SK-MEL-5 (cell line): ENCODE measurements at places on chromosomes 12 and 14.
A peak's percentile ranks its signal among the peaks of the same experiment; 100 is the strongest.

DNA sequence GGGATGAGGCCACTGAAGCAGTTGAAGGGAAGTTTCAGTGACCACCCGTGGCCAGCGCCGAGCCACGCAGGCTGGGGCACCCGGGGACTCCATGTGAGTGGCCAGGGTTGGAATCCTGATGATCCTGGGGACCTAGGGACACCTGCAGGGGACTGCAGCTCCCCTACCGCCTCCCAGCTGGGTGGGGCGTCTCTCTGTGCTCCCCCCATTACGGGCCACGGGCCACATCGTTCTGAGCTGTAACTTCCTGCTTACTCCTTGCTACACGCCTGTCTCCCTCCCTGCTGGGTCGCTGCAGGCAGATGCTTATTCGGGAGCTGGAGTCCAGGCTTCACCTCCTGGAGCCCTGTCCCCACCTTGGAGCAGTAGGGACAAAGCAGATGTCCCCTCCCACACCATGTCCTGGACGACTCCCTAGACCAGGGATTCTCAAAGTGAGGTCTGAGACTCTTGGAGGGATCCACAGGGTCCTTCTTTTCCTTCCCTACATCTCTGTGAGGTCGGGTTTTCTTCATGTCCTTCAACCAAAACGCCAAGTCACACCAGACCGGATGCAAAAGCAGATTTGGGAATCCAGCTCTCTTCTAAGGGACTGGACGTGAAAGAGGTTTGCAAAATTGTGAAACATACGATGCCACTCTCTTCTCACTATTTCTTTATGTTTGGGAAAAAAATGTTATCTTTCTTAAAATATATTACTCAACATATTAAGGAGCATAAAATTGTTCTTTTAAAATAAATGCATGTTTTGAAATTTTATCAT is 85.9 kb upstream of the NCOR2 start:
- no peak for DNase-seq

GRCh38 chr12:56657416-56658379 is 11.9 kb upstream of the ATP5F1B start:
- DNase-seq = no peak

DNA sequence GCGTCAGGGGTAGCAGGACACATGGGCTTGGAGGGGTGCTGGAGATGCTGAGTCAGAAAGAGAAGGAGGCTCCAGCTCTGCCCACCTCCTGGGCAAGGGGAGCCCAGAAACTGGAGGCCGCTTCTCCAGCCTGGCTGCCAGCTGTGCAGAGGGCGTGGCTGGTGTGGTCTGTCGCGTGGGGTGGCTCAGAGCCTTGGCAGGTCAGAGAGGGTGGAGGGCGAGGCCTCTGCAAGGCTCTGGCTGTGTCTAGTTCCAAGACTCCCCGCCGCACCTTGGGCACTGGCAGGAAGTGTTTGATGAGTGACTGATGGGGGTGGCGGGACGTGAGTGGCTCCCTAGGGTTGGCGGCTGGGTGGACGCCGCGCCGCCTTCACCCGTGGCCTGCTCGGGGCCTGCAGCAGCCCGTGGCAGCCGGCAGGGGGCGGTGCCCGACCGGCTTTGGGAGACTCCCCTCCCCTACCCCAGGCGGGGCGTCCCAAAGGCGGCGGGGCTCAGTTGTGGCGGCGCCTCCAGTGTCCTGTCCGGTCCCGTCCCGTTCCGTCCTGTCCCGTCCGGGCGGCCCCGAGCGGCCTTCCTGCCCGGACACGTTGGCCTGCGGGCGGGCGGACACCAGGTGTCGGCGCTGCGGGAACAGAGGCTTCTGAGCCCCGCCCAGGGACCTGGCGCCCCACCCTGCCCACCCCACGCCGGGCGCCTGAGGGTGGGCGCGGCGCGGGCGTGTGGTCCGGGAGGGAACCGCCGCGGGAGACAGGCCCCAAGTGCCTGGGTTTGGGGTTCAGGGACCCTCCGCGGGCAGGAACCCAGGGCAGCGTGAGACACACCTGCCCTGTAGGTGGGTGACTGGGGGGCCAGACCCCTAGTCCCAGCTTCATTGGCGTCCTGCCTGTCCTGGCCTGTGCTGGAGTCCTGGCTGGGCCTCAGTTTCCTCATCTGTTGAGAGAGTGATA is 39.7 kb downstream of the KRT80 start:
- peak; percentile 61 for DNase-seq

DNA sequence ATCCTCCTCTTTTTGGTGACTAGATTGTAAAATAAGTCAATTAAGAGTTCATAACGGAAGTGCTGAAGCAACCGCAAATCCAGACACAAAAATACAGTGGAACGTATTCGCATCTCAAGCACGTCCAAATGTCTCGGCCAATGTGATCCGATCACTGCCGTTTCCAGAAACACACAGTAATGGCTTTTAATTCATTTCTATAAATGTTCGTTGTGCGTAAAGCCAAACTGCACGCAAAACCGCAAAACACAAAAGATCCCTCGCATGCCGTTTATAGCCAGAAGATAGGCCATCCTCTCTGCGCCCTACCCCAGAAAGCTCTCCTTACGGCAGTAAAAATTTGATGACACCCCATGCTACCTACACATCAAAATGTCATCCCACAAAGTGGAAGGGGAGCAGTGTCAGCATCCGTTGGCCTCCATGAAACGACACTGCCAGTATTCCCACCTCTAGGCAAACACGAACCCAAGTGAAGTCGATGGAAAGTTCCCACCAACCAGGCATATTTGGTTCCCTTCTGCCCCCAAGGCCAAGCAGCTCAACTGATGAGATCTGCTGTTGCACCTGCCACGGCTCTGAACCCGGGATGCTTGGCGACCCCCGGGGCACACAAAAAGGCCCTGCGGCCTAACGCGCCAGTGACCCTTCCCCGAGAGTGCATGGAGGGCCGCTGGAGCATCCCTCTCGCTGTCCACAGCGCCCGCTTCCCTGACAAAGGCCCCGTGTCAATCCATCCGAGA is 1.4 kb downstream of the HECTD4 start:
- no peak for DNase-seq

- no peak for DNase-seq
These were observed 1.0 kb upstream of the GPD1 start for GRCh38 chr12:50102646-50103309.

- no peak for DNase-seq
These were observed 178.1 kb downstream of the ACSS3 start for GRCh38 chr12:81255947-81256346.
